ENCODE measurements at places on chromosomes 12 and 14.

DNA sequence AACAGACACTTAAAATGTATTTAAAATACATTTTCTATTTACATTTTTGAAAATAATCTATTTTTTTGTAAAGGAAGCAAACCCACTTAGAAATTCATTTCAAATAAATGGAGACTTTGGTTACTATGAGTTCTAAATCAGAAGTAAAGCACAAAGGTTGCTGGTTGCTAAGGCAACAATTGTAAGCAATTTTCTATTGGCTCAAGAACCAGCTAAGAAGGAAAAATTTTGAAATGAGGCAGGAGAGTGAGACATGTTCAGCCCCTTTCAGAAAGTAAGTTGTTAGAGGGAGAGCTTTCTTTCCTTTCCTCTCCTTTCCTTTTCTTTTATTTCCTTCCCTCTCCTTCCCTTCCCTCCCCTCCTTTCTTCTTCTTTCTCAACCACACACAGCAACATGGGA is 80.7 kb downstream of the PRMT8 start:
- DNase-seq: no peak

- DNase-seq: no peak
These were observed 106.8 kb downstream of the ESR2 start for GRCh38 chr14:64187331-64187730.

DNA sequence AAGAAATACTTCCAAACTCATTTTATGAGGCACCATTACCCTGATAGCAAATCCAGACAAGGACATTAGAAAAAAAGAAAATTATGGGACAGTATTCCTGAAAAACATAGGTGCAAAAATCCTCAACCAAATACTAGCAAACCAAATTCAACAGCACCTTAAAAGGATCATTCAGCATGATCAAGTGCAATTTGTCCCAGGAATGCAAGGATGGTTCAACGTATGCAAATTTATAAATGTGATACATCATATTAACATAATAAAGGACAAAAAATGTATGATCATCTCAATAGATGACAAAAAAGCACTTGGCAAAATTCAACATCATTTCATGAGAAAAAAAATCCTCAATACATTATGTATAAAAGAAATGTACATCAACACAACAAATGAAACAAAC is 162.9 kb downstream of the DUSP6 start:
- no peak for DNase-seq

DNA sequence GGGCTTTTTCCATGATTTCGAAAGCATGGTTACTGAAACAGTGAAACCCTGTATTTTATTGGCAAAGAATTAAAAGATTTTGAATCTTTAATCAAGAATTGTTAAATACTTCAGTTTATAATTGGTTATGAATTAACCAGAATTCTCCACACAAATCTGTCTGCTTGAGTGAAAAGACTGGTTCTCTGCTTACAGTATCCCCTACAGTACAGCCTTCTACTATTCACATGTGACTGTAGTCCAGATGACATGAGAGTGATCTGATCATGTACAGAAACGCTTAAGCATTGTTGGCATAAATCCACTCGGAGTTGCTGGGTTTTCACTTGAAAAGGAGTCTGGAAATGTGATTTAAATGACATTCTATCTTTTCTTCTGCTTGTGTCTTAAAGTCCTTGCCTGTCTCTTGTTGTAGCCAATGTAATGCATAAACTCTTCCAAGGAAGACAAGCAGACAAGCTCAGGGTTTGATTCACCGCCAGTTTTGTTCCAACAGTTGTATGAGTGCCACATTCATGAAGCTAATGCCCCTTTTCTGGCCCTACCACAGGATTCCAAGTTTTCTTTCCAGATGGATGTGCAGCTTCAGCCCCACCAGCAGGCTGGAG is 222.0 kb upstream of the LRIG3 start:
- no peak for DNase-seq

DNA sequence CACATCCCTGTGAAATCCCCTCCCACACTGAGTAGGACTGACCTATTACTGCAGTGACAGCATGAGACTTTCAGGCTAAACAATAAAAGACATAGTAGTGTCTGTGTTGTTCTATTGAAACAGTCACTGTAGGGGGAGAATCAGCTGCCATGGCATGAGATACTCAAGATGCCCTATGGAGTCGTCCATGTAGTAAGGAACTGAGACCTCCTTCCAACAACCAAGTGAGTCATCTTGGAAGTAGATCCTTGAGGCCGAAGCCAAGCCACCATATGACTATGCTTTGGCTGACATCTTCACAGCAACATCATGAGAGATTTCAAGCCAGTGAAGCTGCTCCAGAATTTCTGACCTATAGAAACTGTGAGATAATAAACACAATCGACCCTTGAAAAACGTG is 12.1 kb upstream of the LRP6 start:
- no peak for DNase-seq

DNA sequence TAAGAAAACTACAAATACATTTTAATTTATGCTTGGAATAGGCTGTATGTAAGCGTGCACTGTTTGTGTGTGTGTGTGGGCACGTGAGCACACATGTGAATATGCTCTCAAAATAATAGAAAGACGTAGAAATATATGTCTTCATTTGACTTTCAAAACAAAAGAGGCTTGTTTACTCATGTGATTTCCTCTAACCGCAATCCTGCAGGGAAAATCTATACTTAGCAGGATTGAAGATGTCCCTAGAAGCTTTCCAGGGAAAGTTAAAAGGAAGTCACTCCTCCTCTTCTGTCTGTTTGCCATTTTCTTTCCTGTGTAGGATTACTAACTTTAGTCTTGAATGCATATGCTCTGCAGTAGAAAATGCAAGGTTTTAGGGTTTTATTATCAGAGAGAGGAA is 404.7 kb downstream of the MDGA2 start:
- no peak for DNase-seq

DNA sequence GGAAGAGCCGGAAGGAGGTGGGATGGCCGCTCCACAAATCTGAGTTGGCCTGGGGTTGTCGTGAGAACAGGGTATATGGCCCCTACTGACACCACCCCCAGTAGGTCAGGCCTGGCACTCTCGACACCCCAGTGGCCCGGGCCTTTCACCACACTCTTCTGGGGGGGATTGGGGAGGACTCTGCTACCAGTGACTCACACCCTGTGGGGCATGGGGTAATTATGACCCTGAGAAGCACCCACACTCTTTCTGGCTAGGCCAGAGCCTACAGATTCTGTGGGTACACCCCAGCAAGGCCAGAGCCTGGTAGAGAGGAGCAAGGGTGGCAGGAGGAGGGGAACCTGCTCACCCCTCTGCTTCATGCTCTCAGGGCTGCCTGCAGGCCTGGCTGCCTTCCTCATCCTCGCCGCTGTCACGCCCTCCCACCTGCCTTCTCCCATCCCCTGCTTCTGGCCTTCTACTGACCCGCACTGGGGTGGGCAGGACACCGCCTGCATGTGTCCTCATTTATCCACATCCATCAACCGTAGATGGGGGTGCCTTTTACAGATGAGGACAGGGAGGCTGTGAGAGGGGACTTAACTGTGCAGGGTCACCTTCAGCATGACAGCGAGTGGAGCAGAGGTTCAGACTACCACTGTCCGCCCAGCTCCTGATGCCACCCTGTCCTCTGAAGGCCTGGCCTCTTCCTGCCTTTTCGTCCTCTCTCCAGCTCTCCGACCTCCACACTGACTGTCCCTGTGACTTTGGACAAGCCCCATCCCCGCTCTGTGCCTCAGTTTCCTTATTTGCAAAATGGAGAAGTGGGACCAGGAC is 18.4 kb downstream of the ASB2 start:
- DNase-seq: no peak

Measured in CD4-positive, alpha-beta memory T cell (primary cell).